ENCODE measurements at places on chromosomes 2 and 18. TPM values are rescaled to one million over a fixed set of nuclear protein-coding genes. Genes with fewer than 3 reads are reported as not detected.

The METTL8 gene
- 19.4 TPM for total RNA-seq

- DNase-seq, result no peak
- no peaks in the 10 kb centered on the region for H3K36me3 ChIP-seq
- H3K27me3 ChIP-seq, result no peaks in the 10 kb centered on the region
- H3K4me3 ChIP-seq, result no peak overlapping the region
- no peaks in the 10 kb centered on the region for H3K4me1 ChIP-seq
Measured at GRCh38 chr2:229098801-229099200, 172.3 kb downstream of the PID1 start.

The TSPYL6 gene
- total RNA-seq, result not detected

DNA sequence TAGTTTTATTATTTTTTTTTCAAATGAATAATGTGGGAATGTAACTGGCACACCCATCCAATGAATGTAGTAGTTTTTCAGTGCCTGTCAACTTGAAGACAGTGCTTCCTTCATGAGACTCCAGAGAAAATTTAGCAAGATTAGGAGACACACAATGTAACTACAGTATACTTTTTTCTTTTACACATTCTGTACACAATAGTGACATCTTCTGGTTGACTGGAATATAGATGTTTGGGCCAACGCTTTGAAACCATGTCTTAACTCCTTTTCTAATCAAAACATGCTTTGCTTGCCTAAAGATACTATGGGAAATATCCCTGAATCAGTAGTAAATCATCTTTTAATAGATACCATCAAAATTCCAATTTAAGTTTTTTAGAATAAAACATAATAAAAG, 229.5 kb upstream of the ZC3H15 start:
- DNase-seq, result no peak
- H3K27ac ChIP-seq, result no peak overlapping the region
- no peaks in the 10 kb centered on the region for H3K4me1 ChIP-seq
- H3K27me3 ChIP-seq, result no peaks in the 10 kb centered on the region

- H3K4me3 ChIP-seq, result no peak overlapping the region
- no peaks in the 10 kb centered on the region for H3K4me1 ChIP-seq
- H3K36me3 ChIP-seq, result no peaks in the 10 kb centered on the region
Measured at GRCh38 chr2:65156041-65156440, 26.1 kb upstream of the RAB1A start.

- H3K4me1 ChIP-seq, result no peaks in the 10 kb centered on the region
- no peak overlapping the region for H3K27ac ChIP-seq
- no peaks in the 10 kb centered on the region for H3K27me3 ChIP-seq
- H3K4me3 ChIP-seq, result no peak overlapping the region
- H3K36me3 ChIP-seq, result no peaks in the 10 kb centered on the region
Measured at GRCh38 chr18:72830109-72830508, 37.7 kb downstream of the NETO1 start.

GRCh38 chr2:217193431-217194340, 333.8 kb upstream of the TNP1 start:
- H3K27me3 ChIP-seq, result no peaks in the 10 kb centered on the region
- no peak overlapping the region for H3K27ac ChIP-seq
- H3K4me1 ChIP-seq, result no peaks in the 10 kb centered on the region
